Ascending aorta (tissue), 2 donors: ENCODE measurements at places on chromosomes 11 and 22. TPM values are rescaled to one million over a fixed set of nuclear protein-coding genes. Genes with fewer than 3 reads are reported as not detected.

OLFML1 gene
- total RNA-seq: 10.7 TPM

ACR gene
- not detected for total RNA-seq

OR52B4 gene
- not detected for total RNA-seq

MS4A6A gene
- 35.0 TPM for total RNA-seq

APOBEC3H gene
- total RNA-seq: not detected

ANKK1 gene
- total RNA-seq: not detected

LARGE2 gene
- not detected for total RNA-seq

MYEOV gene
- total RNA-seq: not detected

DSCAML1 gene
- total RNA-seq: not detected

MB gene
- total RNA-seq: not detected

KCNJ1 gene
- total RNA-seq: not detected

RHOD gene
- total RNA-seq: 82.6 TPM

SMCO4 gene
- total RNA-seq: 89.2 TPM

CARD16 gene
- 15.5 TPM for total RNA-seq

MMP10 gene
- total RNA-seq: not detected

RASD2 gene
- total RNA-seq: 6.6 TPM

CHST1 gene
- total RNA-seq: 40.2 TPM
